ENCODE measurements at places on chromosomes 4 and X.
A peak's percentile ranks its signal among the peaks of the same experiment; 100 is the strongest.

- no peak for DNase-seq
Measured at GRCh38 chr4:127174616-127175015, 458.1 kb upstream of the INTU start.

DNA sequence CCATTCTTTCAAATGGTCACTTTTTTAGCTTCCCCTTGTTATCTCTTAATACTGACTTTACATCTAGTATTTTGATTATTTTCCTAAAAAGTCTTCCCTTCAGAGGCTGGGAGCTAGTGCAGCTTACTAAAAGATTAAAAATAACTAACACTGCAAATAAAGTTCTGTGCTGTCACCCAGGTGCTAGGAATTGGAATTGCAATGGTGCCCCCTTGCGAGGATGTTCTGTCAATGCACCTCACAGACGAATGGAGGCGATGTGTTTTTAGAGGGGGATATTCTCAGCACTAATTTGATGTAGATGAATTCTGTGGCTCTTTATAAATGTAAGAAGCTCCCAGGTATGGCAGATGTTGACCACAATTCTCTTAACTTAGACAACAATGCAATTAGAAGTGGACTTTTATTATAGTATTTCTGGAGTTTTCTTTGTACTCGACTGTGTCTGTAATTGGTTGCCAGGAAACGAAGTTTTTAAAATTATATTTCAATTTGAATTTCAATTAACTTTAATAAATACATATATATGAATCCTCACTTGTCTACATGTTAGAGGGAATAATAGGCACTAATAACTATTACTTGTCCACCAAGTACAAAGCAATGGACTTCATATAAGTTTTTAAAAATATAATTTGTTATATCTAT is 22.0 kb upstream of the SMIM31 start:
- DNase-seq: peak; percentile 35

DNA sequence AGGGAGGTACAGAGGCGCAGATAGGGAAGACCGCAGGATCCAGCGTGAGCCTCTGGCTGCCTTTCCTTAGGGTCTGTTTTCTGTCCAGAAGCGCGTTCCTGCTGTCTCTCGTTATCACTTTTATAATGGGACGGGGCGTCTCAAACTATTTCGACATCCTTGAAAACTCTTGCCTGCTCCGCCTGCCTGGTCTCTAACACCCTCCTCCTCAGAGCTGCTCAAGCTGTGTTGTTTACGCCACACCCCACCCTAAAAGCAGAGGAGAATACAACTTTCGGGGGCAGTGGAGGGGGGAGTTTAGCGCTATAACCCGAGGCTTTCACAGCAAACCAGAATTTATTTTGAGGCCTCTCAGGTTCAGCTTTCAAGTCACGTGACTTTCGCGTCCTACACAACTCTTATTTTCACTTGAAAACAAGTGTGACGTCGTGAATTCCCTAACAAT is 646 bp upstream of the FAM3A start:
- DNase-seq: no peak

GRCh38 chr4:2968381-2968780 is 5.0 kb downstream of the GRK4 start:
- DNase-seq: no peak

GRCh38 chr4:25807102-25807728 is 55.6 kb downstream of the SEL1L3 start:
- DNase-seq: no peak

- no peak for DNase-seq
Measured at GRCh38 chrX:119618439-119618838, 12.2 kb upstream of the NKRF start.
